ENCODE measurements at places on chromosomes 2 and 18. TPM values are rescaled to one million over a fixed set of nuclear protein-coding genes. Genes with fewer than 3 reads are reported as not detected.

GRCh38 chr18:23835506-23835905 lies 146.3 kb downstream of the LAMA3 start:
- H3K36me3 ChIP-seq = no peaks in the 10 kb centered on the region
- H3K4me1 ChIP-seq = peaks cover 6% of the 10 kb centered on the region
- no peak for DNase-seq
- no peaks in the 10 kb centered on the region for H3K27me3 ChIP-seq

ANKRD30BL gene
- total RNA-seq = not detected

DNA sequence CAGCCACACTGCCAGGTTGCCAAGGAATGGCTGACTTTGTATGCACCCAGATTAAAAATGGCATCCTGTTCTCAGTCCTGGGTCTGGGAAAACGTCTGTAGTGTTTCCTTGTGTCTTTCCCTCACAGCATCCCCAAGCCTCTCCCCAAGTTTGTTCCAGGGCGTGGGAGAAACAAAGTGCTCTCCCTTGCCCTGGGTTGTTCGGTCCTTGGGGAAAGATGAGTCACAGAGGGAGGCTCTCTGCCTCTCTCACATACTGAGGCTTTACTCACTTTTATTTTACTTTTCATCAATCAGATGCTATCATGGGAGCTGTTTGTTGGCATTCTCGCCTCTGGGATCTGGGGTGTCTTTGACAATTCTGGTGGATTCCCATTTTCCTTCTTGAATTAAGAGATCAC lies 492.3 kb downstream of the XIRP2 start:
- H3K36me3 ChIP-seq = no peaks in the 10 kb centered on the region
- H3K27ac ChIP-seq = no peak overlapping the region
- no peaks in the 10 kb centered on the region for H3K4me1 ChIP-seq
- H3K4me3 ChIP-seq = no peak overlapping the region
- no peaks in the 10 kb centered on the region for H3K27me3 ChIP-seq

GRCh38 chr18:80147418-80148325 lies 38.6 kb downstream of the ADNP2 start:
- peak; percentile 79 for DNase-seq
- peaks cover 10% of the 10 kb centered on the region for H3K36me3 ChIP-seq
- H3K27me3 ChIP-seq = peaks cover 12% of the 10 kb centered on the region

- H3K27ac ChIP-seq = no peak overlapping the region
- peaks cover 31% of the 10 kb centered on the region for H3K36me3 ChIP-seq
- peaks cover 27% of the 10 kb centered on the region for H3K27me3 ChIP-seq
- H3K4me3 ChIP-seq = peak overlapping the region; percentile 81
- peak; percentile 31 for DNase-seq
Measured at GRCh38 chr2:111122631-111123421, 2.1 kb downstream of the BCL2L11 start.

HRH4 gene
- total RNA-seq = not detected

GRCh38 chr2:171159372-171160118 lies 1.1 kb downstream of the TLK1 start:
- peak; percentile 56 for DNase-seq
- peak overlapping the region; percentile 96 for H3K27ac ChIP-seq
- peaks cover 62% of the 10 kb centered on the region for H3K4me1 ChIP-seq
- H3K27me3 ChIP-seq = no peaks in the 10 kb centered on the region
- H3K4me3 ChIP-seq = peak overlapping the region; percentile 97

C2orf80 gene
- total RNA-seq = not detected

BOLL gene
- total RNA-seq = not detected

GRCh38 chr2:195639959-195640358 lies 17.1 kb upstream of the SLC39A10 start:
- H3K4me3 ChIP-seq = no peak overlapping the region
- DNase-seq = no peak
- no peaks in the 10 kb centered on the region for H3K36me3 ChIP-seq
- peaks cover 2% of the 10 kb centered on the region for H3K4me1 ChIP-seq

ACVR1C gene
- total RNA-seq = 1.0 TPM

DNA sequence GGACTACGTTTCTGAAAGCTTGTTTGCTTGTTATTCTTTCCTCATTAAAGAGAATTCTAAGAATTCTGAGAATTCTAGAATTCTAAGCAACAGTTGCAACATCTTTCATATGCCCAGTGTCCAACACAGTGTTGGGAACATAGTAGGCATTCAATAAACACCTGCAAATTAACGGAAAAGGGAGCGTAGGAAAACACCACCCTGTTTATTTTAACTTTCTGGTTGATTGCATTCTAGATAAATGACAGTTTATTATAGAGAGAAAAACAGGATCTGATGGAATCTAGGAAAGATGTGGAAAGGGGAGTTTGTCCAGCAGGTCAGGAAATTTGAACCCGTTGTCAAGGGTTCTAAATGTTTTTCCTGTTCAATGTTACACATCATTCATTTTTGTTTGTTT lies 24.2 kb upstream of the EFEMP1 start:
- peaks cover 5% of the 10 kb centered on the region for H3K4me1 ChIP-seq
- no peaks in the 10 kb centered on the region for H3K36me3 ChIP-seq
- H3K27me3 ChIP-seq = peaks cover 13% of the 10 kb centered on the region

DNA sequence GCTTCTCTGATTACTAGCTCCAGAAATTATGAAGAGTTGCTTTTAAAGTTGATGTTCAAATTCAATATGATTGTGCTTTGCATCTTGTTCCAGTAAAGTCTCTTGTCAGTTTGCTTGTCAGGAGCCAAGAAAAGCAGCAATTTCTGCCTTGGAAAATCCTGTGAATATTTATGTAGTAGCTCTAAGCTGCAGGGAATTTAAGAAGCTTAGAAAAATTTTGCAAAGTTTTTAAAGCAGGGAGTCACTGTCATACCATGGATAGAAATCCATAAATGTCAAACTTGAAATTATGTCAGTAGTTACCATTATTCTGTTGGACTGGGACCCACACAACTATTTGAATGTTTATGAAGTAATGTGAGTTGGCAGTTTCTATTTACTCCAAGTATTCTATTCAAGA lies 169.3 kb downstream of the TMEM200C start:
- H3K4me3 ChIP-seq = no peak overlapping the region
- H3K36me3 ChIP-seq = no peaks in the 10 kb centered on the region
- no peaks in the 10 kb centered on the region for H3K4me1 ChIP-seq
- no peak overlapping the region for H3K27ac ChIP-seq
- peaks cover 4% of the 10 kb centered on the region for H3K27me3 ChIP-seq

BIRC6 gene
- total RNA-seq = 60.9 TPM

DNA sequence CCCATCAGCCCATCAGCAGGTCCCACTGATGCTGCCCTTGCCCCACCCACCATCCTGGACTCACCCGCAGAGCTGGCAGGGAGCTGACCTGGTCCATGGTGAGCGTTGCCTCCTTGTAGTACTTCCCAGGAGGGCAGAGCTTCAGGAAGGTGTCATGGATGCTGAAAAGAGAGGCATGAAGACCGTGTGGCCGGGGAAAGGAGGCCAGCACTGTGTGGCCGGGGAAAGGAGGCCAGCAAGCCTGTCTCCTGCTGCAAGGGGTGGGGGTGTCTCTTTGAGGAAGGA lies 11.9 kb downstream of the CIB4 start:
- H3K27me3 ChIP-seq = no peaks in the 10 kb centered on the region
- no peaks in the 10 kb centered on the region for H3K36me3 ChIP-seq
- no peak for DNase-seq
- no peaks in the 10 kb centered on the region for H3K4me1 ChIP-seq
- no peak overlapping the region for H3K4me3 ChIP-seq
- no peak overlapping the region for H3K27ac ChIP-seq

DNA sequence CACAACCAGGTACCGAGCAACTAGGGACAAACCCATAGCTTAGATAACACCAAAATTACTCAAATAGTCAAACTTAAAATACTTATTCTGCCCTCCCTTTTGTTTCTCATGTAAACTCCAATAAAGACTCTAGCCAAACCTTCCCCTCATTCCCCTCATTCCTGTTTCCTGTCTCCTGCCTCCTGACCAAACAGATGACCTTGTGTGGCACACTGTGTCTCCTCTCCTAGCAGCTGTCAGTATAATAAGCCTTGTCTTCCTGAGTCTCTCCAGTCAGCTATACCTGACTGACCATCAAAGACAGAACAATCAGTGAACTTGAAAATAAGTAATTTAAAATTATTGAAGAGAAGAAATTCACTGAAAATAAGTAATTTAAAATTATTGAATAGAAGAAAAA lies 14.3 kb downstream of the SULT1C4 start:
- no peaks in the 10 kb centered on the region for H3K4me1 ChIP-seq
- no peak for DNase-seq
- no peak overlapping the region for H3K4me3 ChIP-seq
- H3K27ac ChIP-seq = no peak overlapping the region

KCNK3 gene
- not detected for total RNA-seq

DNA sequence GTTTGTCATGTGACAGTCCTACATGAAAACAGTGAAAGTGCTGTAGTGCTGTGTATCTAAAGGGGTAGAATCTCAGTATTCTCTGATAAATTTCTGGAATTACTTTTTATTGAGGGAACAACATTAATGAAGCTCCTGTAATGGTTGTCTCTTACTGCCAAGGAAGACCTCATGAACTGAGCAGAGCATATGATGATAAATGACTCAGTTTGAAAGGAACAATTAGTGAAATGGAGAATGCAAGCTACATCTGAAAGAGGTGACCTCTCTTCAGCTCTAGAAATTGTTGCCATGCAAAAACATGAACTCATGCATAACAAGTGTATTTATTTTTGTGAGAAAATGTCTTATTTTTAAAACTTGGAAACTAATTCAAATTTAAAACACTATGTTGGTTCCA lies 93.6 kb downstream of the SCN9A start:
- no peaks in the 10 kb centered on the region for H3K27me3 ChIP-seq
- H3K27ac ChIP-seq = no peak overlapping the region
- no peaks in the 10 kb centered on the region for H3K4me1 ChIP-seq
- H3K4me3 ChIP-seq = no peak overlapping the region

WIPF1 gene
- 384 TPM for total RNA-seq

SLC38A11 gene
- not detected for total RNA-seq

DNA sequence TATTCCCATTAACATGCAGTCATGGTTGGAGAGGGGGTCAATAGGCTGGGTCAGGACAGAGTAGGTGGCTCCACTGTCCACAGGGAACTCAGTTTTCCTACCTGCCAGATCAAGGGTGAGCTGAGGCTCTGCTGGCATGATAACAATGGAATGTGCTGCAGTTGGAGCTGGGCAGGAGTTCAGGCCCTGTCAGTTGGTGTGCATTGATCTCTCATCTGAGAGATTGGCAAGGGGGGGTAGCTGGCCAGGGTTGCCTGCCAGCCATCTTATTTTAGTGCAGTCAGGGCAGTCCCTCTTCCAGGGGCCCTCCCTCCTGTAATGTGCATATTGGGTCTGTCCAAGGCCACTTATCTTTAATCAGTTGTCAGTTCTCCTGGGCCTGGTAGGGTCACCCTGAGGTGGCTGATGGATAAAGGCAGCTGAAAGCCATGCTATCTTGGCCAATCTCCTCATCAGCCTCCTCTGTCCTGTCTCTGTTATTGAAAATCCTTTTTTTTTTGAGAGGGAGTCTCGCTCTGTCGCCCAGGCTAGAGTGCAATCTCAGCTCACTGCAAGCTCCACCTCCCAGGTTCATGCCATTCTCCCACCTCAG lies 38.1 kb upstream of the CCBE1 start:
- no peak overlapping the region for H3K4me3 ChIP-seq
- DNase-seq = no peak
- H3K27ac ChIP-seq = no peak overlapping the region
- no peaks in the 10 kb centered on the region for H3K4me1 ChIP-seq

EHD3 gene
- total RNA-seq = 1.2 TPM

DNA sequence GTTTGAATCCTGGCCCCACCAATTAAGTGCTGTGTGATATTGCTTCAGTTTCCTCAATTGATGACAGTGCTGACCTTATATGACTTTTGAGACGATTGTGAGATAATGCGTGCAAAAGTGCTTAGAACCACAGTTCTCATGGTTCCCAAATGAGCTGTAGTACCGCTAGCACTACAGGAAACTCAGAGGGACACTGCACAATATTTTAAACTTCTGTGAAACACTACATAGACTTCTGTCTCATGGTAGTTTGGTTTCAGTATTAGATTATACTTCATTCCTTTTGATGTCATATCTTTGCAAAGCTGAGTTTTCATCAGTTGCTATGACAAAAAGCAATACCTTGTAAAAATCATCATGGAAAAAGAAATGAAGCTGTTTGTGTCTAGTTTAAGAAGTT lies 368.0 kb downstream of the PARD3B start:
- no peaks in the 10 kb centered on the region for H3K27me3 ChIP-seq
- H3K4me1 ChIP-seq = no peaks in the 10 kb centered on the region
- peaks cover 4% of the 10 kb centered on the region for H3K36me3 ChIP-seq
- no peak for DNase-seq
- H3K4me3 ChIP-seq = no peak overlapping the region
- H3K27ac ChIP-seq = no peak overlapping the region

RESP18 gene
- total RNA-seq = not detected

- H3K27me3 ChIP-seq = peaks cover 9% of the 10 kb centered on the region
- no peaks in the 10 kb centered on the region for H3K36me3 ChIP-seq
- no peaks in the 10 kb centered on the region for H3K4me1 ChIP-seq
- H3K4me3 ChIP-seq = no peak overlapping the region
- no peak for DNase-seq
Measured at GRCh38 chr2:226098861-226099745, 699.6 kb downstream of the NYAP2 start.

- peaks cover 7% of the 10 kb centered on the region for H3K27me3 ChIP-seq
- no peak for DNase-seq
- H3K36me3 ChIP-seq = no peaks in the 10 kb centered on the region
- no peak overlapping the region for H3K4me3 ChIP-seq
Measured at GRCh38 chr2:6793371-6793770, 72.3 kb downstream of the CMPK2 start.

DNA sequence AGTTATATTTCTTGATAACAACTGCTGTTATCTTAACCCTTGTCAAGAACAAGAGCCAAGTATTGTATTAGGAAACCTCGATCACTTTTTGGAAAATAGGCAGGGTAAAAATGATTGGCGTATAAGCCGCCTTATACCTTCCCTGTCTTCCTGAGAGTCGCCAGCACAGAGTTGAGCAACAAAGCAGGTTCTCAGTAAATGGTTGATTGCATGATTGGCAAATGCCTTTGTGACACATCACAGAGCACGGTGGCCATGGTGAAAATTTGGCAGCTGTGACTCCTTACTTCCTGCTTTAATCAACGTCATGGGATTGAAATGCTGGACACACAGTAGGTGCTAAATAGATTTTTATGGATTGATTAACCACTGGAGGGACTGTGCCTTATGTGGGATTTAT lies 3.9 kb upstream of the KLHL29 start:
- no peaks in the 10 kb centered on the region for H3K36me3 ChIP-seq
- peak overlapping the region; percentile 93 for H3K27ac ChIP-seq
- peak; percentile 30 for DNase-seq
- H3K4me3 ChIP-seq = peak overlapping the region; percentile 66

NFATC1 gene
- total RNA-seq = 94.2 TPM

TRIB2 gene
- total RNA-seq = 5.0 TPM

GRCh38 chr2:27245626-27246025 lies 17.2 kb downstream of the SLC30A3 start:
- H3K27ac ChIP-seq = no peak overlapping the region
- peaks cover 4% of the 10 kb centered on the region for H3K36me3 ChIP-seq
- no peak overlapping the region for H3K4me3 ChIP-seq
- DNase-seq = no peak
- no peaks in the 10 kb centered on the region for H3K27me3 ChIP-seq
- H3K4me1 ChIP-seq = peaks cover 2% of the 10 kb centered on the region

STPG4 gene
- total RNA-seq = not detected

GRCh38 chr2:238053191-238053776 lies 7.5 kb upstream of the SCLY start:
- H3K36me3 ChIP-seq = peaks cover 7% of the 10 kb centered on the region
- H3K27me3 ChIP-seq = peaks cover 39% of the 10 kb centered on the region

Measured in activated naive CD8-positive, alpha-beta T cell treated with anti-CD3 and anti-CD28 coated beads for 36 hours (primary cell).